ENCODE measurements at places on chromosomes 4 and X.

- DNase-seq, result no peak
These were observed 50.3 kb downstream of the SCML1 start for GRCh38 chrX:17787557-17787956.

GRCh38 chrX:17960891-17961290 lies 99.8 kb upstream of the RAI2 start:
- DNase-seq, result no peak

- DNase-seq, result no peak
These were observed 270.3 kb downstream of the BMPR1B start for GRCh38 chr4:95027905-95028618.

DNA sequence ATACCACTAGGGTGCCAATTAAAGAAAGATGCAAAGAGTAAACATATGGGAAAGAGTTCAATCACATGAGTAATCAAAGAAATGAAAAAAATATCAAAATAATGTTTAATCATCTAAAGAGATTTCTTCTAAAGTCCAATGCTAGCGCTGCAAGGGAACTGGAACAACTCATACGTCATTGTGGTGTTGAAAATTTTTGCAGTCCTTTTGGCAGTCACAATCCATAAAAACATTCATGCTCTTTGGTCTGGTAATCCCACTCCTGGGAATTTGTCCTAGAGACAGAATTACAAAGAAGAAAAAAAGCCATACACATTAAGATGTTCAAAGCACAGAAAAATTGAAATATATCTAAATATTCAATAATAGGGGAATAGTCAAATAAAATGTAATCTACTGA lies 4.6 kb downstream of the P2RY4 start:
- DNase-seq, result no peak

- no peak for DNase-seq
These were observed 42.3 kb upstream of the SRPX start for GRCh38 chrX:38262715-38263620.

- no peak for DNase-seq
These were observed 169.4 kb downstream of the MGST2 start for GRCh38 chr4:139834981-139835391.

DNA sequence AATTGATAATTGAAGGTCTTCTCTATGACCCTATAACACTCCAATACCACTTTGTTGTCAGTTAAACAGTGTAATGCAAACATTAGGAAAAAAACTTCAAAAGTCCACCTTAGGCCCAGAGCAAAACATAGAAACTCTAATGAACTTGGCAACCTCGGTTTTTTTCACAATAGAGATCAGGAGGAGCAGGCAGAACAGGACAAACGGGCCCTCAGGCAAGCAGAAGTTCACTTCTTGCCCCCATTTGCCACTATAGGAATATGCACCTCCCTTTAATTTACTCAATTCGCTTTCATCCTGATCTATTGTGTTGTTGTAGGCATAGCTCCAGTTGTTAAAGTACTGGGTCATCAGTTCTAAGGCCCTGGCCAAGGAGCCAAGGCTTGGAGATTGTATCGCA lies 18.2 kb downstream of the ACOX3 start:
- peak; percentile 79 for DNase-seq

DNA sequence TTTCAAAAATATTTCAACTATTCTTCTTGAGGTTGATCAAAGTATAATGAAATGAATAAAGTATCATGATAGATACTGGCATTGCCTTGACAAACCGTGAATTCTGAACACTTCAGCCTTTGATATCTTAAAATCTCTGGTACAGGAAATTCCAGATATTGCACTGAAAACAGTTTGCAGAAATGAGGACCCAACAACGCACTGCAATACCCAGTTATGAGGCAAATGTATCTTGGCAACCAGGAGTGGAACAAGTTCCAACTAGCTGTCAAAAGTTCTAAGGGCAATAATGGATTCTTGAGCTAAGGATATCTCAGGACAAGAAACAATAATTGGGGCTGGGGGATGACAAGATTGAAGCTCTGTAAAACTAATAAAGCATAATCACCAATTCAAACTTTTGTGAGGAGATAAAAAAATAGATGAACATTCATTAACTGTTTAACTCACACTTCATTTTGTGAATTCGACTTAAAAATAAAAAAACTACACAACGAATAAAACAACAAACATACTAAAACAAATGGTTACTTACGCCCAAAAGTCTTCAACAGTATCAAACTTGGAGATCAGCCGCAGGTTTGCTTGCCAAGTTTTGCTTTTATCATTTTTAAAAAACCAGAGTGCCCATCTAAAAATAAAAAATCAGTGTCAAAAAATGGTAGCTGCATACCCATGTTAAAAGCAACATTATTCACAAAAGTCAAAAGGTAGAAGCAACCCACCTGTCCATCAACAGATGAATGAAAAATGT lies 38.1 kb downstream of the EIF4E start:
- peak; percentile 50 for DNase-seq
